Stimulated activated CD8-positive, alpha-beta memory T cell treated with anti-CD3 and anti-CD28 coated beads, Interleukin-2, amount 100 ng/mL, for 1 hour (primary cell): ENCODE measurements at places on chromosomes 12 and 14.

GRCh38 chr14:102450206-102451063, 59.1 kb downstream of the ANKRD9 start:
- DNase-seq, result no peak

DNA sequence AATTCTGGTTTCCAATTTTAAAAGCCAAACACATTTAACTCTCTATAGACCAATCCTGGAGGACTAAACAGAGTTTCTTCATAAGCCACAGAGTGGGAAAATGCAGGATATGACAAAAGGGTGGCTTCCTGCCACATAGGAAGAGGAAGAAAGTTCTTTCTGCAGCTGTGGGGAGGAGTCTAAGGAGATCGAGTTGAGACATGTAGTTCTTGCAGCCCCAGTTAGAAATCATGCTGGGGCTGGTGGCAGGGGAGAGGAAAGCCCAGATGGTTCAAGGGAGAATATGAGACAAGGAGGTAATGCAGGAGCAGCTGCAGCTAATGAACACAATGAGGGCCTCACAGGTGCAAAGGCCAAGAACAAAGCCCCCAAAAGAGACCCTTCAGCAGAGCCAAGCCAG, 85.0 kb upstream of the ARID2 start:
- DNase-seq, result no peak

DNA sequence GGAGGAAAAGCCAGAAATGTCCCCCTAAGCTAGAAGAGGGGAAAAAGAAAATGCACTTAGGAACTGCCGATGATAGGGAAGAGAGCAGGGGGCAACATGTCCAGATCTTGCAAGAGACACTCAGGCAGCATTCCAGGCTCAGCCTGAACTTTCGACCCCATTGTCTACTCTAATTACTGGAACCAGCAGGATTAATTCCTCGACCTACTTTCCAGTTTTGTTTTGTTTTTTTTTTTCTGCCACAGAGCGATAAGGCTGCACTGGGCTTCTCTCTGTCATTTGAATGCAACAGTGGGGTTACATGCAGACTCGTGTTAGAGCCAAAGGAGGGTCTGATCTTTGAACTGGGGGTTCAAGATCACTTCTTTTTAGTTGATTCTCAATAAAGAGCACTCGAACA, 68.7 kb upstream of the MED13L start:
- no peak for DNase-seq

GRCh38 chr12:66813137-66813892, 134.4 kb upstream of the GRIP1 start:
- no peak for DNase-seq

DNA sequence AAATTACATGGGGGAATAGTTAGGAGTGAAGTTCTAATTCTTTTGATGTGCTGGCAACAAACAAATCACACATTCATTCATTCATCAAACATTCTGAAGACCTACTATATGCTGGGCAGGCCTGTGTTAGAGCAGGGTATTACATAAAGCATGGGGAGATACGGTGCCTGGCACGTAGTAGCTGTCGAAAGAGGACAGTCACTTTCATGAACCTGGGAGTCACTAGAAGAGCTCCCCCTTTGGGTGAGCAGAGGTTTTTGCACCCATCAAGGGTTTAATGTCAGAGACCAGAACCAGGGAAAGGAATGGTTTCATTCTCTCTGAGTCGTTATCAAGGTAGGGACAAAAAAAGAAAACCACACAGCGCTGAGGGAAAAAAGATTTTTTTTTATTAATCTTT, 10.0 kb downstream of the LHX5 start:
- DNase-seq, result no peak

GRCh38 chr12:123995023-123995748, 22.2 kb downstream of the ZNF664 start:
- DNase-seq, result no peak

DNA sequence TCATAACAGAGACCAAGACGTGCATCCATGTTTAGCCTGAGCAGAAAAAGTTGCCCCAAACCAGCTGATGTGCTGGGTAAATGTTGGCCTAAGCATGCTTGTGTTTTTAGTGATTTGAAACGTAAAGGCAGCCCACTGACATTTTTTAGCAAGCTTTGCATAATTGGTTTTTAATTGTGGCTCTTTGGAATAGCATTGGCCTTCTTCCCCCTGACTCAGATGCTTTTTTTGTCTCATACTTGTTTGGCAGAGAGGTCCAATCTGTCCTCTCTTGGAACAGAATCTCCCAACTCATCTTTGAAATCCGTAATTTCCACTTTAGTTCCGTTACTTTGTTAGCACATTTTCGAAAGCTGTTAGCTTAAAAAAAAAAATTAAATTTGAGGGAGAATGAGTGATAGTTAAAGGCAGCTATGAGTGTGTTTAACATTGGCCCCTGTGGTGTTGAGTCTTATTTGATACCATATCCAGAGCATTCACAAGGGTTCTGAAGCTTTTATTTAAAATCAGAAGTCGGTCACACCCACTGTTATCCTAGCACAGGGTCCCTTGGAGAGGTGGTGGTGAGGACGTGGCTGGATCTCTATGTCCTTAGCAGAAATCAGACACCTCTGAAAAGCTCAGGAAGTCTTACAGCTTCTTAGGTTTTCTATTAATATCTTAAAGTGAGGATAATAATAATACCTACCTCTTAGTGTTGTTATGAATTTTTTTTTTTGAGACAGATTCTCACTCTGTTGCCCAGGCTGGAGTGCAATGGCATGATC, 15.6 kb downstream of the JDP2 start:
- DNase-seq, result no peak

GRCh38 chr12:111304642-111305071, 64.2 kb downstream of the PHETA1 start:
- no peak for DNase-seq

DNA sequence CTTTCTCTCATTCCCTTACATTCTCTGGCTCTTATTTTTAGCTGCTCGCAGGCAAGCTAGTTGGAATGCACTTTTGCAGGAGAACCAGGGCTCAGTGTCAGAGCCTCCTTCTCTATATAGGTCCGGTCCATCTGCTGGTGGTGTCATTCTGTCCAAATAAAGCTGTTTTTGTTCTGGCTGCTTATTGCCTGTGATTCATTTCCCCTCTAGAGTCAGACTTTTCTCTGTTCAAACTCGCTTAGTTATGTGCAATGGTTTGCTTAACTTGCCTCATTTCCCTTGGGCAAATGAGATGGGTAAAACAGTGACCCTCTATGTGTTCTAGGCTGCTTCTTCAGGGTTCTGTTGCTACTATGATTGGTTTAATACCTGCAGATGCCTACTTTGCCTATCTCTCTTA, 2.9 kb downstream of the SMARCD1 start:
- no peak for DNase-seq

DNA sequence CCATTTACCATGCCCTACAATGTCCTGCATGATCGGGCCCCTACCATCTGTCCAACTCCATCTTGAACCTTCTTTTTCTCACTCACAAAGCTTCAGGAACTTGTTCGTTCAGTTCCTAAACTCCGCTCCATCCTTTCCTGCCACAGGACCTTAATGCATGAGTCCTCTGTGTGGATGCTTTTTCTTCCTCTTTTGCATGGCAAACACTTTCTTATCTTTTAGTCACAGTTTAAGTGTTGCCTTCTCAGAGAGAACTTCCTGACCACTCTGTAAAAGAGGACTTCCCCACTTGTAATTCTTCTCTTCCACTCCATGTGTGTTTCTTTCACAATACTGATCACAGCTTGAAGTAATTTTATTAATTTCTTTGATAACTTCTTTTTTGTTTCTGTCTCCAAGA, 54.4 kb upstream of the ETV6 start:
- DNase-seq, result no peak

GRCh38 chr12:62712681-62713573, 222.0 kb downstream of the PPM1H start:
- no peak for DNase-seq

DNA sequence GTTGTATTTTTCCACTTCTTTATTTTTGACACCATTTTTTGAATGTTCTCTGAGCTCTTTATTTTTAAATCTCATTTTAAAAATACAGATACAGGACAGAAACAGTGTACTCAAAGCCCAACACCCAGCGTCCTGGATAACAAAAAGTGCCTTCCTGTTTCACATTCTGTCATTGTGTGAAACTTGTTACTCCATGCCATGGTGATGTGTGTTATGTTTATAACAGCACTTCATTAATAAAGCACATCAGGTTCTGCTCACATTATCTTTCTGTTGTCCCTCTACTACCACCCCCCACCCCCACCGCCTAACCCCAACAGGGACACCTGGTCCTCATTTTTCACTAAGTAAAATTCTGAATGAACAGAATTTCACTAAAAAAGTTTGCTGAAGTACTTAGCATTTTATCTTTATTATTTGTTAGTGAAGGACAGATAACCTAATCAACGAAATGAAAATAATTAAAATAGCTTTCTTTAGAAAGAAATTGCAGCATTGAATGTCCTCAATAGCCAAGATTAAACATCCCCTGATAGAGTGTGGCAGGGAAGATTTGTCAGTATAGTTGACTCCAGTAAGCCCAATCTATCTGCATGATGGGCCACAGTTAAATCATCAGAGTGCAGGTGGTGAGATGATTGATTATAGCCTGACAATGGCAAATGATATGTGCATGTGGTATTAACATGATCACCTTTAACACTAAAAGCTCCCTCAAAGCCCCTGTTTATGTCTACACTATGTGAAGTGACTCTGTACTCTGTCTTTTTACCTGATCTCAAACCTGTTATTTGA, 153.9 kb downstream of the ACSS3 start:
- no peak for DNase-seq

- DNase-seq, result no peak
Measured at GRCh38 chr12:74242088-74242487, 295.5 kb upstream of the ATXN7L3B start.

DNA sequence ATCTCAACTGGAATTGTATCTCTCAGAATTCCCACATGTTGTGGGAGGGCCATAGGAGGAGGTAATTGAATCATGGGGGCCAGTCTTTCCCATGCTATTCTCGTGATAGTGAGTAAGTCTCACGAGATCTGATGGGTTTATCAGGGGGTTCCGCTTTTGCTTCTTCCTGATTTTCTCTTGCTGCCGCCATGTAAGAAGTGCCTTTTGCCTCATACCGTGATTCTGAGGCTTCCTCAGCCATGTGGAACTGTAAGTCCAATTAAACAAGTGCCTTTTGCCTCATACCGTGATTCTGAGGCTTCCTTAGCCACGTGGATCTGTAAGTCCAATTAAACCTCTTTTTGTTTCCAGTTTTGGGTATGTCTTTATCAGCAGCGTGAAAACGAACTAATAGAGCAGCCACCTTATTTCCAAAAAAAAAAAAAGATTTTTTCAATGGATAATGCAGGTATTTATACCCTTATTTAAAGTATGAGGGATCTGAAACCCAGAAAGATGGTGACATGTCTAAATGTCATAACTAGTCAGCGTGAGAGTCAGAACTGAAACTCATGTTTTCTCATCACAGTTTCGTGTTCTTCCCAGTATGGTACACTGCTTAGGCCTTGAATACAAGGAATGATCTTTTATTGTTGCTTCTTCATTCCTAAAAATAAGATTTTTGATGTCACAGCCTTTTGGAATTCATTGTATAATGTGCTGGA, 89.6 kb downstream of the ERC1 start:
- DNase-seq, result no peak

DNA sequence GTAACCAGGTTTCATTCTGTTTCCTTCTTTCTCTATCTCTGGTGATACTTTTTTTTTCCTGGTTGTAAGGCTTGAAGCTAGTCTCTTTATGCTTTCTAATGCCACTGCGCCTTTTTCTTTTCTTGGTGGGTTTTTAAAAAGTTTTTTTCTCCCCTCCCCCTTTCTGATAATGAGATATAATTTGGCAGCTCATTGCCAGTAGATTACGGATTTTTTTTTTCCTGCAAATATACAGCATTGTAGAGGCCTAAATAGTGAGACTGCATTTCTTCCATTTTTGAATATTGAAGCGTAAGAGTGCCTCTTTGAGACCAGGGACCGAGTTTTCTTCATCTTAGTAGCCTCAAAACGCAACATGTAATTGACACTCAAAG, 1.1 kb downstream of the PAPOLA start:
- no peak for DNase-seq

DNA sequence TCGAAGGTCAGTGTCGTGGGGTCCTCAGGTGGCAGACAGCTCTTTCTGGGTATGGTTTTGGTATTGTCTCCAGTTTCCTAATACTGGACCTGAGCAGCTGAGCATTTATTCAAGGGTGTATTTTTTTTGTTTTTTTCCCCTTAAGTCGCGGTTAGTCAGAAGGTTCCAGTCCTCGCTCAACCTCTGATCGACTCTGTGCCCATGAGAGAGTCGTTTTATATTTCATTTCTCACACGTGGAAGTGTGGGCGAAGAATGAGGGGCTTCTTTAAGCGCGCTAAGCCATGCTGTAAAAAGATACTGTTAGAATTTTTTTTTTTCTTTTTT, 499 bp downstream of the MIPOL1 start:
- DNase-seq, result no peak

DNA sequence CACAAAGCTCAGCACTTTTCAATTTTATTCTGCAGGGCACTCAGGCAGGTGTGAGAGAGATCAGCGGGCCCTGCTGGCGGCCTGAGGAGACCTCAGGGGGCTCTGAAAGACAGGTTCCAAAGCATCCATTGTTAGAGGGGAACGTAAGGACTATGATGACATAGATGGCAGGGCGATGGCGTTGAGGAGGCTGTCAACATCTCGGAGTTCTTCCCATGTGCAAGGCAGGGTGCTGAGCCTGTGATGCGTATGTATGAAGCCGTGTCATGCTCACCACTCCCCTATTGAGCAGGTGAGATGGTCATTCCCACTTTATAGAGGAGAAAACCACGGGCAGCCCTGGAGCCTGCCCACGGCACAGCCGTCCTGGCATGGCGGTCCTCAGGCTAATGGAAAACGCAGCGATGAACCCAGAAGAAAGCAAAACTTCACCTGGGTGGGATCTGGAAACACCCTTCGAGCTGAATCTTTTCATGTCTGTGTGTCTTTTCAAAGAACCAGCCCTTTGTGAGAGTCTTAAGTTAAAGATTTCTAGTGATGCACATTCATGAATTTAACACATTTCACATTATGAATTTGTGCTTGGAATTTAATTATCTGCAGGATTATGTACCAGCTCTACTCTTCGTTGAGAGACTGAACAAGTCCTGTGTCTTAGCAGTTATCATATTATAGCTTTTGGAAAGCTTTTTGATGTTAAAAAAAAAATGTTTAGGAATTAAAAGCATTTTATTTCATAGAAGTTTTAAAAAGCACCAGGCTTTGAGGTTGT, 64.7 kb downstream of the RIMBP2 start:
- no peak for DNase-seq

GRCh38 chr14:99724939-99725773, 41.1 kb downstream of the CYP46A1 start:
- no peak for DNase-seq

- no peak for DNase-seq
Measured at GRCh38 chr12:30437044-30437443, 258.6 kb downstream of the IPO8 start.

DNA sequence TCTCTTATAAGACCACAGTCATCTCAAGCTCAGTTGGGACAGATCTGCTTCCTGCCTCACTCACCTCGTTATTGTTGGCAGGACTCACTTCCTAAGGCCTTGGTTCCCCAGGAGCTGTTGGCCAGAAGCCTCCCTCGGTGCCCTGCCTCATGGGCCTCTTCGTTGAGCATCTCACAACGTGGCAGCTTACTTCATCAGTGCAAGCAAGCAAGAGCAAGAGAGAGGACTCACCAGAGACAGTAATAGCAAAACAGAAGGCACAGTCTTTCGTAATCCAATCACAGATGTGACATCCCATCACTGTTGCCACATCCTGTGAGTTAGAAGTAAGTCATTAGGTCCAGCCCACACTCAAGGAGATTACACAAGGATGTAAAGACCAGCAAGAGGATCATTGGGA, 5.1 kb upstream of the NUMB start:
- DNase-seq, result no peak
